GM13977 (cell line): ENCODE measurements at places on chromosomes 7 and 10.

DNA sequence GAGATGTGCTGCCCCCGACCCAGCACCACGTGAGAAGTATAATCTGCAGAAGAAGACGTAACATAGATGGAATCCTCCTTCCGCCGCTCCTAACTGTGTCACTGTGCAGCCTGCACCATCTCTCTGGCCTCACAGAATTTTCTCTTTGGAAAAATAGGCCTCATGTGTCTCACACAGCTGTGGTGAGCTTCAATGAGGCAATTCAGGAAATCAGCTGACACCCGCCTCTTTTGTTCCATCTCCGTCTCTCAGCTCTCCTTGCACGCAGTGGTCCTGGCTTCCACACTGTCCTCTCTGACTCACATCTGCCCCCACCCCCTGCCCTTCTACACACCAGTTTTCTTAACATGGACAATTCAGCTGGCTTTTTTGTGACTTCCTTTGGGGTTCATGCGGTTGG is 7.2 kb downstream of the C10orf90 start:
- DNase-seq: no peak

- no peak for DNase-seq
Measured at GRCh38 chr7:82294382-82294784, 149.2 kb downstream of the CACNA2D1 start.

DNA sequence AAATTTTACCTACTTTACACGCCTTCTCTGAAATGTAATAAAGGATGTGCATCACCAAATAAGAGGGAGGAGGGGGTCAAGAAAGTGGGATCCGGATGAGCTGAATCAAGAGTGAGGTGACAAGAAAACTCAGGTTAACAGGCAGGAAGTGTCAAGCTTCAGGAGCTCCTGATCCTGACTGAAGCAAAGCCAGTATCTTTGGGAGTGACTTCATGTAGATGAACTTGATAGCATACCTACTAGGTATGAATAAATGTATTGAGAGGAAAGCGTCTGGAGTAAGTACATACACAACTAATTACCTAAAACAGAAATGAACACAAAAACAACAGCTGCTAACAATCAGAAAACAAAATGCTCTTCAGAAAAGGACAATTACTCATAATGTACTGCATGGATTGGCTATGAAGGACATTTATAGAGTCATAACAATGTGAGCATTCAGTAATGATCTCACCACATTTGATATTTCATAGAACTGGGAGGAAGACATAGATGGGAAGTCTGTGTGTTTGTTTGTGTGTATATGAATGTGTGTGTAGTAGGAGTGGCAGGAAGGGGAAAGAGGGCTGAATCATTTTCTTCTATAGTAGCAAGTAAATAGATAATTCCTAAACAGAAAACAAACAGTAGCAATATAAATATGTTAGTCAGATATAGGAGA is 29.4 kb downstream of the PRKG1 start:
- no peak for DNase-seq

GRCh38 chr7:153858355-153858754 is 193.8 kb upstream of the DPP6 start:
- DNase-seq: no peak

GRCh38 chr7:130276796-130277762 is 10.4 kb downstream of the CPA2 start:
- DNase-seq: no peak
